ENCODE measurements at places on chromosomes 7 and 10.

DNA sequence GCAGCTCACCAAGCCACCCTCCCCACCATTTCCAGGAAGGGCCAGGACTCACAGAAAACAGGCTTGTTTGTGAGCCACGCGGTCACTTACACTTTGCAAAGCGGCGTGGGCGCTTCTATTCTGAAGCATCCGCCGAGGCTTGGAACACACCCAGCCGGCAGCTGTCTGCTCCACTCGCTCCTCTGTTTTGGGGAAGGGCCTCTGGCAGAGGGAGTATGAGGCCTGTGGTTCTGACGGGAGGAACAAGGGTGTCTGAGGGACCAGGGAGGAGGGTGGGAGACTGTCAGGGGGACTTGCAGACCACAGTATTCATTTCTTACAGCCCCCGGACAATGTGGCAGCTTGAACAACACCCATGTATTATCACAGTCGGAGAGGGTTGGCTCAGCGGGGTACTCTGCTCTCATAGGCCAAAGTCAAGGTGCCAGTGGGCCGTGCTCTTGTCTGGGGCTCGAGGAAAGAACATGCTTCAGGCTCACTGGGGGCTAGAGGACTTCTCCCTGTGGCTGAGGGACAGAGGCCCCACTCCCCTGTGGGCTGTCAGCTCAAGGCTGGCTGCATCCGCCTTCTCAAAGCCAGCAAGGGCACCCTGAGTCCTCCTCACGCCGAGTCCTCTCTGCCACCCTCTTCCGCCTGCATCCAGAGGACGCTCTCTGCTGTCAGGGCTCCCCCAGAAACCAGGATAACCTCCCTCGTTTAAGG is 60.4 kb upstream of the FAM20C start:
- no peak for DNase-seq

DNA sequence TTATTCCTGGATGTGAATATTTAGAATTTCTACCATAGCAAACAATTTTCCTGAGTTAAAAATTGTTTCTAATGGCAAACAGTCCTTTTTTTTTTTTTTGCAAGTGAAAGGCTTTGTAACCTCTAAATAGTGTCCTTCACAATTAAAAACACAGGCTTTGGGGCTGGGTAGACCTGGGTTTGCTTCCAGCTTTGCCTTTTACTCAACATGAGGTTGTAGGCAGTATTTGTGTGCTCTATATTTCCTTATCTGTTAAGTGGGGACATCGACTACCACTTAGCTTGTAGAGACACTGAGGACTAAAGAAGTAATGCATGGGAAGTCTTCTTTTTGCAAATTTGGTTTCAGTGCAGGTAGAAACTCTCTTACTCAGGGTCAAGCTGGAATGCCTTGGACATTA is 169.4 kb upstream of the GRB10 start:
- DNase-seq: no peak

DNA sequence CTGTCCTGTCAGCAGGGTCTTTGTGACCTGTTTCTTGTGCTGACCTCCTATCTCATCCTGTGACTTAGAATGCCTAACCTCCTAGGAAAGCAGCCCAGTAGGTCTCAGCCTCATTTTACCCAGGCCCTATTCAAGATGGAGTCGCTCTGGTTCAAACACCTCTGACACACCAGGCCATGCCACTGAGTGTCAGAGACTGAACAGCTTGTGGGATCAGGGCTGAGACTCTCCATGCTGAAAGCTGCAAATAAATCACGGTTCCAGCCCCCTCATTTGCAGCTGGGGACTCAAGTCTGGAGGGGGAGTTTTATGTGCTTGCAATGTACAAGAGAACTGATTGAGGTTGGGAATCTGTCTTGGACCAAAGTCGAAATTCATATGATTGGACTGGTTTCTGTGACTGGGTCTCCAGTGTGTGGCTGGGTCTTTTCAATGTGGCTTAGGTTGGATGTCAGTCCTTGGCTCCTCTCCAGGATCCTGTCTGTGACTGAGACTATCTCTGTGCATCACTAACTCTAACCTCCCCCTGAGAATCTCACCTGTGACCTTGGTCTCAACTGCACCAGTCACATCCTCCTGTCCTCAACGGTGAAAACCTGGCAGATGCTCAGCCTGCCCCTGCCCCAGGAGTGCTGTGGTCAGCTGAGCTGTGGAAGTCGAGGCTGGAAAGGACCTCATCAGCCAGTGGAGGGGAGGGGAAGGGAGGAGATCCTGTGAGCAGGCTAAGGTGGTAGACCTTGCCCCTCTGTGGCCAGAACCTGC is 11.7 kb downstream of the PRF1 start:
- DNase-seq: no peak

- no peak for DNase-seq
These were observed 282.6 kb upstream of the LRRN3 start for GRCh38 chr7:110808361-110808760.

DNA sequence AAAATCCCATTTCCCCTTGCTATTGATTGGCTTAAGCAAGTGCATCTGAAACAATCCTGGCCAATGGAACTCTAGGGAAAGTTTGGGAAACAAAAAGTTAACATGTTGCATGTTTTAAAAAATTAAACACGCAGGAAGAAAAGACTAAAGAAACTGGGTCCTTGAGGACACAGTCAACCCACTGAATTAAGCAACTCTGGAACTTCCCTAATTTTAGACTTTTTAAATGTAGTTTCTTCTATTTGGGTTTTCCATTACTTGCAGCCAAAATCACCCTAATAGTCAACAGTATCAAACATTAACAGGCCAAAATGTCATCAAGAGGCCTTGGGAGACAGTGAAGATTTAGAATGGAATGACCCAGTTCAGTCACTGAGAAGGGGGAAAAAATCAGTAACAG is 40.6 kb downstream of the OSBPL3 start:
- no peak for DNase-seq

DNA sequence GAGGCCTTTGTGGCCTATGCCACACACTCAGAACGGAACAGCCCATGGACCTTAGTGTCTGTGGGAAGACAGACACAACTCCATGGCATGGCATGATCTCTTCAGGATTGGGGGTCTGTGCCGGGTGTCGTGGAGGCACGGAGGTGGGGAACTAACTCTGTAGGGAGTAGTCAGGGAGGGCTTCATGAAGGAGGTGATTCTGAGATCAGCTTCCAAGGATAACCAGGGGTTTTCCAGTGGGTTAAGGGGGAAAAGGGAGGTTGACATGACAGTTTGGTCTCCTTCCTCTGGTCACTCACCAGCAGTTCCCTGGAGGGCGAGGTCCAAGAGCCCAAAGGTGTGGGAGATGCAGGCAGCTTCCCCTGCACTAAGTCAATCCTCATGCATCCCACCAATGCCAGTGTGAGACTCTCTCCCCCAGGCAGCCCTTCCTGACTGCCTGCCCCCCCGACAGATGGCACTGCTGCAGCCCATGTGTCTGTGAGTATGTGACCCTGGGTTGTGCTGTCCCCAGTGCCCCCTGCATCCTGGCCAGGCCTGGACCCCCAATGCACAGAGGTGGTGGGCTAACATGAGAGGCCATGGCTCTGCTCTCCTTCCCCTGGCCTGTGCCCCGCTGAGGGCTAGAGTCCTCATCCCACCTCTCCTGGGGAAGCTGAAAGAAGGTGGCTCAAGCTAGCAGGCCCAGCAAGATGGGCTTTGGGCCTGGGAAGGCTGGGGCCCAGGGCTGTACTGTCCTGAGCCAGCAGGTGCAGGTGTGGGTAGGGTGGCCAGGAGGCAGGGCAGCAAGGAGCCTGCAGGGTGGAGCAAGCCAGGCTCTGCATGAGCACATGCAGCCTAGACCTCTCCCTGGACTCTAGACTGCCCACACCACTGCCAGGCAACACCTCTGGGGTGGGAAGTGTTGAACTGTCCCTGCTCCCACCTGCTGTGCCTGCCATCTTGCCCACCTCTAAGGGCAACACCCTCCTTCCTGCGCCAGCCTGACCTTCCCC is 39.7 kb downstream of the RASGEF1A start:
- no peak for DNase-seq

DNA sequence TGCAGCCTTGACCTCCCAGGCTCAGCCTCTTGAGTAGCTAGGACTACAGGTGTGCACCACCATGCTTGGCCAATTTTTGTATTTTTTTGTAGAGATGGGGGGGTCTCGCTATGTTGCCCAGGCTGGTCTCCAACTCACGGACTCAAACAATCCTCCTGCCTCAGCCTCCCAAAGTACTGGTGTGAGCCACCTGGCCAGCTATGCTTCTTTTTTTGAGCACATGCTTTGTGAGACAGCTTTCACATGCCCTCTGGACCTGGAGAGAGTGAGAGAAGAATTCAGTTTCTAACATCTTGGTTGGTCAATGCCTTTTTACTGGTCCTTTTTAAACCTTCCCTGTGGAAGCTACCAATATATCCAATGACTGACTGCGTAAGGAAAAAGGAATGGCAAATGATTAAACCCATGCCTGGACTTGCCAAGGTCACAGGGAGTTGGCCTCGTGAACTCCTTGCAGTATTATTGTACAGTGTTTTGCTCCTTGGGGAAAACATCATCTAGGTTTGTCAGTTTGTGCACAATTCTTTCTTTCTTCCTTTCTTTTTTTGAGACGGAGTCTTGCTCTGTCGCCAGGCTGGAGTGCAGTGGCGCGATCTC is 6.2 kb upstream of the FOXK1 start:
- DNase-seq: no peak

DNA sequence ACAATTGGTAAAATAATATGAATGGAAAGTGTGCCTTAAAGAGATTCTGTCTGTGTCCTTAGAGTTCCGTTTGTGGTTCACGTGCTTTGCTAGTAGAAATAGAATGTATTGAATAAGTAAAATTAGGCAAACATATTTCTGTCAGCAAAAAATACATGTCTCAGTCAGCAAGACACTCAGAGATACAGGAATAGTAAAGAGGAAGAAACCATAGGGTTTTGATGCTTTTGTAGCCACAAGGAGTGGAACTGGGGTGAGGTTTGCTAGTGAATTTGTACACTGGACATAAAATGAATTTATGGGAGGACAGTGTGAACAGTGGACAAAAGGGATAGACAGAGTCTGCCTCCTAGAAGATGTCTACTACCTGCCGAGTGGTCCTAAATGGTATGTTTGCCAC is 289.2 kb upstream of the NRP1 start:
- DNase-seq: no peak

- no peak for DNase-seq
These were observed 73.2 kb downstream of the SFMBT2 start for GRCh38 chr10:7337431-7338171.

GRCh38 chr7:114856625-114857024 is 65.3 kb upstream of the MDFIC start:
- no peak for DNase-seq

DNA sequence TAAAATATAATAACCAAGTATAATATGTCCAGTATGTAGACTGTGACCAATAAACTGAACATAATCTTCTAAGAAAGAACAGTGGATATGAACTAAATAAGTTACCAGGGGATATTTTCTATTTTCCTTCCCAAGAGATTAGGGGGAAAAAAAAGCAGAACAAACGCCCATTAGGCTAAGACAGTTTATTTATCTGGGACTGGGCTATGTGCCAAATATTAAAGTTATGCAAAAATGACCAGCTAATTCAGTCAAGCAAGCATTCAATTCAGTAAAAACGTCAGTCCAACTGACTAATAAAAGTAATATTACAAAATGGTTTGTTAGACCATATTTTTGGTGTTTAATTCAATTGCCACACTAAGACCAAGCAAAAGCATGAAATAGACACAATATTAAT is 122.2 kb downstream of the TSPAN12 start:
- no peak for DNase-seq

DNA sequence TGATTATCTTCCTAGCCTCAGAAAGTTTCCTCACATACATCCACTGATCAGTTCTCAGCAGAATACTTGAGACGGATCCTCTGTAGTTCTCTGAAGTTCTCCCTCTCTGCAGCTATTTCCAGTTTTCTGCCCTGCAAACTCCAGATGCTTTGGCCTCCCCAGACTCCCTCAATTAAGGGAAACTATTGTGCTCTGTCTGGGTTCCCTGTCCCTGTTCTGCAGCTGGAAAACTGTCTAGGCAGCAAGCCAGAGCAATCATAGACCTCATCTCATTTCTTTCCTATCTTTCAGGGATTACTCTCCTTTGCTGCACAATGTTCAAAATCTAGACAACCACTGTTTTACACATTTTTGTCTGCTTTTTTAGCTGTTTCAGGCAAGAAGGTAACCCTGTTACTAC is 9.2 kb downstream of the MICU1 start:
- DNase-seq: no peak

- peak; percentile 95 for DNase-seq
These were observed at the start of gene ZMIZ1 for GRCh38 chr10:79068562-79069324. Gene ZMIZ1 (plus strand): TSS chr10:79068966. CDS start chr10:79201633, 132,667 bp downstream.

DNA sequence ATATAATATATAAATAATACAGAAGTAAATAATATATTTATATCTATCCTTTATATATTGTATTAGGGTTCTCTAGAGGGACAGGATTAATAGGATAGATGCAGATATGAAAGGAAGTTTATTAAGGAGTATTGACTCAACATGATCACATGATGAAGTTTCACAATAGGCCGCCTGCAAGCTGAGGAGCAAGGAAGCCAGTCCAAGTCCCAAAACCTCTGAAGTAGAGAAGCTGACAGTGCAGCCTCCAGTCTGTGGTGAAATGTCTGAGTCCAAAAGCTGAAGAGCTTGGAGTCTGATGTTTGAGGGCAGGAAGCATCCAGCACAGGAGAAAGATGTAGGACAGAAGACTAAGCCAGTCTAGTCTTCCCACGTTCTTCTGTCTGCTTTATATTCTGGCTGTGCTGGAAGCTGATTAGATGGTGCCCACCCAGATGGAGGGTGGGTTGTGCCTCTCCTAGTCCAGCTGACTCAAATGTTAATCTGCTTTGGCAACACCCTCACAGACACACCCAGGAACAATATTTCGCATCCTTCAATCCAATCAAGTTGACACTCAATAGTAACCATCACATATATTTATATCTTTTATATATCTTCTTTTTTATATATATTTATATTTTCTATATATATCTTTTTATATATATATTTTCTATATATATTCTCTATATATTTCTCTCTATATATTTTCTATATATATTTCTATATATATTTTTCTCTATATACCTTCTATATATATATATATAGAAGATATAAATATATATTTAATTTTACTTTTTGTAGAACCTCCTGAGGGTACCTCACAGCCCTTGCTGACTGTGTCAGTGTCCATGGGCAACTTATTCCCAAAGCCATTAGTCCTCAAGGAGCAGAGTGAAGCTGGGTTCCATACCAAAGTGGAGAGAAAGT is 24.6 kb upstream of the AKR1B10 start:
- no peak for DNase-seq

- DNase-seq: no peak
These were observed 12.8 kb downstream of the PRXL2A start for GRCh38 chr10:80421050-80421706.
